Daoy (cell line): ENCODE measurements at places on chromosomes 5 and 9. TPM values are rescaled to one million over a fixed set of nuclear protein-coding genes. Genes with fewer than 3 reads are reported as not detected.
A peak's percentile ranks its signal among the peaks of the same experiment; 100 is the strongest.

GRCh38 chr5:56569566-56569965, 245.8 kb upstream of the MAP3K1 start:
- no peak for DNase-seq

DNA sequence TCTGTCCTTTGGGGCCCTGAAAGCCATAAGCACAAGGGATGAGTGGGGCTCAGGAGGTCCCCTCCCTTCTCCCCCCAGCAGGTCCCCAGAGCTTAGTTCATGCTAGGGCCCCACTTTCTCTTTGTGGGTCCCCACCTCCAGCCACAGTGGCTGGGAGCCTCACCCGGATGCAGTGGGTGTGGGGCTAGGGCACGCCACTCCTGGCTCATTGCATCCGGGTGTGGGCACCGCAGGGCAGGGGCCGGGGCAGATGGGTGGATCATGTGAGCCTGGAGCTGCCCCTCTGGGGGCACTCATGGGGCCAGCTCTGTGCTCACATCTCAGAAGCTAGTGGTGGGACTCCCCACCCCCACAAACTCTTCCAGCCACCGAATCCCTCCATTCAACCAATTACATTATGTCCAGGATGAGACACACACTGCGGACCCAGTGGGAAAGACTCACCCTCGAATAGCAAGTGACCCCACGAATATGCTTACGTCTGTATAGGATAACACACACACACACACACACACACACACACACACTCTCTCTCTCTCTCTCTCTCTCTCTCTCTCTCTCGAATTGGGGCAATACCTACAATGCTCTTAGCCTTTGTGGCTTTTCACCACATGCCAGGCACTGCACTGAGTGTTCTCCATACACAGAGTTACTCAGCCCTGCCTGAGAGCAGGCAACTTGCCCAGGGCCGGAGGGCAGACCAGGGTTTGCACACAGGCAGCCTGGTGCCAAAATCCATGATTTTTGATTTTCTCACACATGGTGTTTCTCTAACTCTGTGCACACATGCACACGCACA, 16.8 kb upstream of the PHYKPL start:
- DNase-seq = peak; percentile 80

DNA sequence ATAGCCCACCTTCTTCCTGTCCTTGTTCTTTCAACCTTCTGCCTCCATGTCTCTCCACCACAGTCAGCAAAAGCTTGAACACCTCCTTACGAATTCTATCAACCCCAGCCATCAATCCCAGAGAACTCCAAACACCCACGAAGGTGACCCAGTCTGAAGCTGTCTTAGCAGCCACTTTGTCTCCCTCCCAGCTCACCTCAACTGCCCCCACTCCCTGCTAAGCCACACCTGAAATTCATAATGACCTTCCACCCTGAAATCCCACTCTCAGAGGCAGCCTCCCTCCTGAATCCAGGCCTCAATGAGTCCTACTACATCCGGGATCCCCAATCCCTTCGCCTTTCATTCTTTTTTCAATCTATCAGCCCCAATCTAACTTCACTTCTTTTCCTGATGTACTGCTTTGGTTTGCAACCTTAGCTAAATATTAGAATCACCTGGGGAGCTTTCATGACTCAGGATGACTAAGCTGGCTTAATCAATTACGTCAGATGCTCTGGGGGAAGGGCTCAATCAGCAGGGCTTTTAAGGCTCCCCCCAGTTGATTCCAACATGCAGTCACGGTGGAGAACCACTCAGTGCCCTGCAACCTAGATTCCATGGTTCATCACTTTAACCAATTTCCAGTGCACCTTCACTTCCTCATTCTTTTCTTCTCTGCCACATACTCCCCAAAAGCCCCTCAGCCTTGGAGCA, 32.2 kb downstream of the BHMT start:
- peak; percentile 70 for DNase-seq

- DNase-seq = no peak
These were observed 2.5 kb upstream of the HRH2 start for GRCh38 chr5:175655411-175655810.

The ANKRA2 gene
- total RNA-seq = 10.2 and 12.3 TPM in 2 replicates

GRCh38 chr5:31748458-31749172, 109.7 kb downstream of the PDZD2 start:
- no peak for DNase-seq

DNA sequence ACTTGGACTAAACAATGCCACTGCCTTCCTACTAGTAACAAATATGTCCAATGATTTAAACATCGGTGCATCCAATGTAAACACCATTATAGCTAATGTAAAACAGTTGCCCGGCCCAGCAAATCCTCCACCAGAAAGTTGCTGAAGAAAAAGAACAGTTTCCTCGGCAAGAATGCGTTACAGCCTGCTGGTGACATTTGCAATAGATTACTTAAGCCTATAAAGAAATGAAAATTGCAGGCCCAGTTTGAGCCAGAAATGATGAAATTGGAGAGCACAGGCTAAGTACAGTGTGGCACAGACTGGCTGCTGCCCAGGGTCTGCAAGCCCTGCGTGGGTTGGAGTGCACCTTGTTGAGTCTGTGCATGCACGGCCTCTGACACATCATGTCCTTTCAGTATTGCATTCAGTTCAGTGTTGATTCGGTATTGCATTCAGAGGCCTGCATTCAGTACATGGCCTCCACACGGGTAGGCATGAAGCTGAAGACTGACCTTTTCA, 406.0 kb upstream of the KLF4 start:
- no peak for DNase-seq

DNA sequence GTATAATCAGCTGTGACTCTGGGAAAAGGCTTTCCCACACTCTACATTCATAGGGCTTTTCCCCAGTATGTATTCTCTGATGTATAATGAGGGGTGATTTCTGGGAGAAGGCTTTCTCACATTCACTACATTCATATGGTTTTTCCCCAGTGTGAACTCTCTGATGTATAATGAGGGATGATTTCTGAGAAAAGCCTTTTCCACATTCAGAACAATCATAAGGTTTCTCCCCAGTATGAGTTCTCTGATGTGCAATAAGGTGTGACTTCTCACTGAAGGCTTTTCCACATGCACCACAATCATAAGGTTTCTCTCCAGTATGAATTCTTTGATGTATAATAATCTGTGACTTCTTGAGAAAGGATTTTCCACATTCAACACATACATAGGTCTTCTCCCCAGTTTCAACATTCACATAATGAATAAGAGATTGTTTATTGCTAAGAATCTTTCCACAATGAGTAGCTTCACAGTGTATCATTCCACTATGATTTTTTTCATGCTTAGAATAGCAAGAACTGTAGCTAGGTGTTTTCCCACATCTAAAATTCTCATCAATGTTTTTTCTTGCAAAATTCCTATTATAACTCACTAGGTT, 26.7 kb upstream of the ZNF300 start:
- no peak for DNase-seq

- DNase-seq = no peak
These were observed 489.1 kb downstream of the CSNK1G3 start for GRCh38 chr5:124001036-124001615.

GRCh38 chr5:6419340-6419852, 29.3 kb upstream of the UBE2QL1 start:
- DNase-seq = peak; percentile 45

DNA sequence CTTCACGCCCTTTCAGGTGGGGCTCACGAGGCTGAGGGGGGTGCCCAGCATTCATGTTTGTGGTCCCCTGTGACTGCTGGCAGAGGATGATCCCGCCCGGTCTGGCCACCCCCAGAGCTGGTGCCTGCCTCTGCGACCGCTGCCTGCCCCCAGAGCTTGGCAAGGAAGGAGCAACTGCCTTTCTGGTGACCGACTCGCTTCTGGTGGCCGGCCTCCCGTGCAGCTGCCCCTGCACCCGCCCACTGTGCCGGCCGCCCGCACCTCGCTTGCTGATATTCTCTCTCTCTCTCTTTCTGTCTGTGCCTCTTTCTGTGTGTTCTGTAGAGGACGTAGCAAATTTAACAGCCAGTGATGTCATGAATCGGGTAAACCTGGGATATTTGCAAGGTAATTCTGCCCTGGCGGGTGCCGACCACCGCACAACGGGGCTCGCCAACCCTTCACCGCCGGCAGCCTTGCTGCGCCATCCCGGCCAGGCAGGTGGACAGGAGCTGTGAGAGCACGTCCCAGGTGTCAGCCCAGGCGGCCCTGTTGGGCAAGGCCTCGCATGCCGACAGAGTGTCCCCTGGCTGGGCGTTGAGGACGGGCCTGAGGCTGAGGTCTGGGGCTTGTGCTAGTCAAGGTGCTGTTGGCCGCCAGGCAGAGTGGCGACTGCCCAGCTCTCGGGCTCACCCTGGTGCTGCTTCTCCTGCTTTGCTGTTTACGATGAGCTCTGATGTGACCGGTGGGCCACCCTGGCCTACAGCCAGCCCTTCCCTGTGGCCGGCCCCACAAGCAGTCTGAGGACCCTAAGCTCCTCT, 86.0 kb downstream of the KCNT1 start:
- DNase-seq = no peak

DNA sequence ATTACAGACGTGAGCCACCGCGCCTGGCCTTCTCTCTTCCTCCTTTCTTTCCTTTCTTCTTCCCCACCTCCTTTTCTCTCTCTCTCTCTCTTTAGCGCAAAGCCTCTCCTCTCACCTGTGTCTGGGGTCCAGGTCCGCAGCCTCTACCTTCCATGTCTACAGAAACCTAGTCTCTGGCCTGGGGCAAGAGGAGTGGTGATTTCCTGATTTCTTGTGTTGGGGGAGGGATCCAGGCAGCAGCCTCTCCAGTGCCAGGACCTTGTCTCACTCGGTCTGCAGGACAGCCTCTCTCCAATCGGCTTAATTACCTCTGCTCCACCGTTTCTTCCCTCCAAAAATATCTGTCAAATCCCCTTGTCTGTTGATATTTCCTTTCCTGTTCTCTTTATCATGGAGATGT, 16.1 kb upstream of the FAM120A start:
- DNase-seq = no peak

DNA sequence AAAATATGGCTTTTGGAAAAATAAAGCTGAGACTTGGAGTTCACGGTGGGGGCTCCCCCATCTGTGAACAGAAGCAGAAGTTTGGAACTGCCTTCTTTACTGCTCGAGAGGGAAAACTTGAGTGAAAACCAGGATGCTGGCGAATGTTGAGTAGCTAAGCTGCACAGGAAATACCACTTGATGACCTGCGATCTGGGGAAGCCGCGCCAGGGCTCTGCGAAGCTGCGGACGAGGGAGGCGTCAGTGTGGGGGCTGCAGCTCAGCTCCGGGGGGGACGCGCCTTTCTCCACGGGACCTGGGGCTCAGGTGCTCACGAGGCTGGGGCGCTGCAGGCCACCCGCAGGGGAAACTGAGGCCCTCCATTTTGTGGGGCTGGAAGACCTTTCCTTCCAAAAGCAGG, 62.3 kb downstream of the TENT4A start:
- no peak for DNase-seq

GRCh38 chr5:62486672-62487071, 74.1 kb downstream of the IPO11 start:
- no peak for DNase-seq

- no peak for DNase-seq
These were observed 37.4 kb downstream of the KIF2A start for GRCh38 chr5:62343428-62343827.
